Motor neuron (in vitro differentiated cells): ENCODE measurements at places on chromosomes 1 and 21.

GRCh38 chr1:84401156-84401555, 2.9 kb downstream of the DNASE2B start:
- no peak for ATAC-seq

- no peak for ATAC-seq
Observed at GRCh38 chr1:10638559-10639005, 157.9 kb downstream of the CASZ1 start.

- no peak for ATAC-seq
Observed at GRCh38 chr1:225919906-225920305, 4.1 kb downstream of the PYCR2 start.

- no peak for ATAC-seq
Observed at GRCh38 chr1:20689645-20690056, 28.2 kb downstream of the KIF17 start.

DNA sequence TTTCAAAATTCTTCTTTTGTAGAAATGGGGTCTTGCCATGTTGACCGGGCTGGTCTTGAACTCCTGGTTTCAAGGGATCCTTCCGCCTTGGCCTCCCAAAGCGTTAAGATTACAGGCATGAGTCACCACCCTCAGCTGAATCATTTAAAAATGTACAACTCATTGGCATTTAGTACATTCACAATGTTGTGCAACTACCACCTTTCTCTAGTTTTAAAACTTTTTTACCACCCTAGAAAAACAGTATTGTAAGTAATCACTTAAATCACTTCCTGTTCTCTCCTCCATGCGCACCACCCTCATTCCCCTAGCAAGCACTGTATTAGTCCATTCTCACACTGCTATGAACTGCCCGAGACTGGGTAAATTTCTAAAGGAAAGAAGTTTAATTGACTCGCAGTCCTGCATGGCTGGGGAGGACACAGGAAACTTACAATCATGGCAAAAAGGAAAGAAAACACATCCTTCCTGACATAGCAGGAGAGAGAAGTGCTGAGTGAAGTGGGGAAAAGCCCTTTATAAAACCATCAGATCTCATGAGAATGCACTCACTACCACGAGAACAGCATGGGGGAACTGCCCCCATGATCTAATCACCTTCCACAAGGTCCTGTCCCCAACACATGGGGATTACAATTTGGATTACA, 14.4 kb upstream of the THEM5 start:
- ATAC-seq: no peak

DNA sequence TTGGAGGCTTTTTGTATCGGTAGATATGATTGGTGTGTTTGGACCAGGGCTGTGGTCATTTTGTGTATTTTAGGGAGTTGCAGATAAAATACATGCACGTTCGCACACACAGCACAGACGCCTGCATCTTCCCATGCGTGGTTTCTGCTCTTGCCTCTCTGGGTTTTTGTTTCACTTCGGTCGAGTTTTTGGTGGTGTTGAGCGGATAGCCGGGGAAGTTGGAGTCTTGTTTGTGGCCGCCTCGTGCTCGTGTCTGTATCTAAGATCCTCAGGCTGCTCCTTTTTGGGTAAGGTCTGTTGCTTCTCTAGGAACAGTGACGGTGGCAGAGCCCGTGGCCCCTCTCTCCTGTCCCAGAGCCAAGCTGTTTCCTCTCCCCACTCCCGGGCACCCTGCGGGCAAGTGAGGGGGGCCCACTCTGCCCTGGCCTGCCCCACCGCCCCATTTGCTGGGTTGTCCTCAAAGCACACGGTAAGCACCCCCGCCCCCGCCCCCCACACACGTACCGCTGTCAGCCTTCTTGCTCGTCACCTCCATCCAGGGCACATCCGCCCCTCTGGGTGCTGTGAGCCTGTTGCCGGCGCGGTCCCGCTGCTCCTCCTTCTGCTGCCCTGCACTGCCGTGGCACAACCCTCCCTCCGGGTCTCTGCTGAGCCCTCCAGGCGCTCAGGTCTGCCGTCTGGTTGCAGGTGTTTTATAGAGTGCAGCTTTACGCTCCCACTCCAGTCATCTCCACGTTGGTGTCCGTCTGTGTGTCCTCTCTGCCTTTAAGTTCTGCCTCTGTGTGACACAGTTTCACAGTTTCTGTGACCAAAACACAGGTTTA, 51.9 kb downstream of the AGPAT3 start:
- ATAC-seq: no peak

GRCh38 chr1:53449693-53450092, 9.5 kb upstream of the DMRTB1 start:
- no peak for ATAC-seq

DNA sequence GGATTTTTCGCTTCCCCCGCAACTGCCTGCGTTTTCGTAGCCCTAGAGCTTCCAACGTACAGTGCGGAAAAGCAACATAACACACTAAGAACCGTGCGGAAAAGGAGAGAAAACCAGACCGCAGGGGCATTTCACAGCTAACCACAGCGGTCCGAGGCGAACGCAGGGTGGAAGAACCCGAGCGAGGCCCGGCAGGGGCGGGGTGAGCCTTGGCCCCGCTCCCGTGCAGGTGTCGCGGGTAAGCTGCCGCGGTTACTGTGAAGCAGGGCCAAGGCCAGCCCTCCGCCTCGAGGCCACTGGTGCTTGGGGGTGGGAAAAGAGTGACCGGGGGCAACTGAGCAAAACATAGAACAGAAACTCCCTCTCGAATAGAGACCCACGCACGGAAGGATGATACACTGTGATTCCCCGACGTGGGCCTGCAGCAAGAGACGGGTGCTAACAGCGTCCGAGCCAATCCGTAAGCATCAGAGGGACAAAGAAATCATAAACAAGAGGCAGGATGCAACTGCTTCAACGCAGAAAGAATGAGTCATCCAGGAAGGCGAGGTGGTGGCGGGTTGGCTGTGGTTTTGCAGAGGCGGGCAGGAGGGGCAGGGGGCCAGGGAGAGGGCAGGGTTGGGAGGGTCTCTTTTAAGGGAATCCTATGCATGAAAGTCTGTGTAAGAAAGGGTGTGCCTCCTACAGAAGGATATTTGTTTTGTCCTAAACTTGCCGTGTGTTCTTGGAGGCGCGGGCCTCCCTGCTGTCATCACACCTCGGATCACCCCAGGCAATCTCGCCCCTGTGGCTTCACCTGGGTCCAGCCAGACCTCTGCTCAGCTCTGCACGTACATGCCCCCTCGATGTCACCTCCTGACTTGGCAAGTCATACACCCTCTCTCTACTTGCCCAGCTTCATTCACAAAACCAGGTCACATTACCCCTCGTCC, 7.3 kb downstream of the GNG4 start:
- ATAC-seq: peak; percentile 61

GRCh38 chr1:17874231-17874630, 119.1 kb downstream of the ACTL8 start:
- ATAC-seq: peak; percentile 18

GRCh38 chr1:67735806-67736627, 51.0 kb downstream of the GADD45A start:
- ATAC-seq: peak; percentile 54

- ATAC-seq: no peak
Observed at GRCh38 chr1:36888811-36889477, 145.4 kb downstream of the GRIK3 start.

- no peak for ATAC-seq
Observed at GRCh38 chr1:153493343-153493960, 33.0 kb upstream of the S100A7 start.

DNA sequence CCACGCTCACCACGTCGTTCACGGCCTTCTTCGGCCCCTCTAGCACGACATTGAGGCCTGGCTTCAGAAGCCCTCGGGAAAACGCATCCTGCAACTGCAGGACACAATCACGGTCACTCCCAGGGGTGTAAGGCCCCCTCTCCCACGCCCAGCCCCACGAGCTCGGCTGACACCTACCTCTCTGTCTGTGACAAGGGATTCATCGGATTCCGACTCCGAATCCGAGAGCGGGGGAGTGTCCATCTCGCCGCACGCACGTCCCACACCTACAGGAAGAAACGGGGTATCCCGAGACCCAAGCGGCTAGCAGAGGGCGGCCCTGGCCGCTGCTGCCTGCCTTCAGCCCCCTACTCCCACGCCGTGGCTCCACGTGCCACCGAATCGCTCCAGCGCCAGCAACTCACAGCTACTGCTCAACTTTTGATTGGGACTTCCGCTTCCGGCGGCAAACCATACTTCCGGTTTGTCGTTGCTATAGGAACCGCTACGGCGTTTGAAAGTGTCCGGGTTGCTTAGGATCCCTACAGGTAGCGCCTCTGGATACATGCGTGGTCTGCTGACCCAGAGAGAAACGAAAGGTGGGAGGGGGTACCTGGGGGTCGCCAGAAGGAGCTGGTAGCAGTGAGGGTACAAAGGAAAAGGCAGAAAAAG, at the start of the genes CFAP57 and EBNA1BP2:
Gene CFAP57, plus strand, starts transcription at position 455 of the 651 bp plus-strand sequence. CDS start 424 bp downstream, outside the sequence.
Gene EBNA1BP2, minus strand, starts transcription at position 415 of the 651 bp plus-strand sequence. Its CDS starts 172 bp downstream, at position 243.
- ATAC-seq: peak; percentile 93

GRCh38 chr21:31558962-31559367, 100.5 kb upstream of the SOD1 start:
- ATAC-seq: peak; percentile 85

DNA sequence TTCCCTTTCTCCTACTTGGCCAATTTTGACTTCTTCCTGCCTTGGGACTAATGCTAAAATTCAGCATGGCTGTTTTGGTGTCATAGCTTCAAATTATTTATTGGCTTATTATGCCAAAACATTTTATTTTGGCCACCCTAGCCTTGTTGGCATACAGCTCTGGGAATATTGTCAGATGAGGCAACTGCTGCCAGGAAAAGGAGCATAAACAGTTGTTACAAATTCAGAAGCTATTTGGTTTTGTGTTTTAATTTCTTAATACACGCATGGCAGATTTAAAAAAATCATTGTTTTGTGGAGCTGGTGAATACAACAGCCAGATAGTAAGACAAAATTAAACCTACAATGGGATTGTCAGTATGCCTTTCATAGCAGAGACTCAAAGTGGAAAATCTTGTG, 66.8 kb upstream of the BCL10 start:
- ATAC-seq: no peak

GRCh38 chr21:33229099-33229783, 497 bp upstream of the IFNAR2 start:
- no peak for ATAC-seq

GRCh38 chr1:110339407-110340206, 430 bp downstream of the RBM15 start:
- peak; percentile 3 for ATAC-seq
